Activated CD4-positive, alpha-beta memory T cell treated with anti-CD3 and anti-CD28 coated beads, Interleukin-2, amount 10 ng/mL, durations not matched to agents 7 days and 5 days (primary cell): ENCODE measurements at places on chromosomes 7 and 10.

DNA sequence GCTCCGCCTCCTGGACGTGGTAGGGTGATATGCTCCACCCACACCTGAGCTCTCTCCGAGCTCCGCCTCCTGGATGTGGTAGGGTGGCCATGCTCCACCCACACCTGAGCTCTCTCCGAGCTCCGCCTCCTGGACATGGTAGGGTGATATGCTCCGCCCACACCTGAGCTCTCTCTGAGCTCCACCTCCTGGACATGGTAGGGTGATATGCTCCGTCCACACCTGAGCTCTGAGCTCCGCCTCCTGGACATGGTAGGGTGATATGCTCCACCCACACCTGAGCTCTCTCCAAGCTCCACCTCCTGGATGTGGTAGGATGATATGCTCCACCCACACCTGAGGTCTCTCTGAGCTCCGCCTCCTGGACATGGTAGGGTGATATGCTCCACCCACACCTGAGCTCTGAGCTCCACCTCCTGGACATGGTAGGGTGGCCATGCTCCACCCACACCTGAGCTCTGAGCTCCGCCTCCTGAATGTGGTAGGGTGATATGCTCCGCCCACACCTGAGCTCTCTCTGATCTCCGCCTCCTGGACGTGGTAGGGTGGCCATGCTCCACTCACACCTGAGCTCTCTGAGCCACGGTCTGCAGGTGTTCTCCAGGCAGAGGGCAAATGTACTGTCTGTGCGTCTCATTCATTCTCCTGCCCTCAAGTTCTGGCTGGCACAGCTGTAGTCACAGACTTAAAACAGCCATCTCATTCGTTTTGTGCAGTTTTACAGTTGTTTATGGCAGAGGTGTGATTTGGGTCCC, 252.4 kb downstream of the DIP2C start:
- no peak for DNase-seq

DNA sequence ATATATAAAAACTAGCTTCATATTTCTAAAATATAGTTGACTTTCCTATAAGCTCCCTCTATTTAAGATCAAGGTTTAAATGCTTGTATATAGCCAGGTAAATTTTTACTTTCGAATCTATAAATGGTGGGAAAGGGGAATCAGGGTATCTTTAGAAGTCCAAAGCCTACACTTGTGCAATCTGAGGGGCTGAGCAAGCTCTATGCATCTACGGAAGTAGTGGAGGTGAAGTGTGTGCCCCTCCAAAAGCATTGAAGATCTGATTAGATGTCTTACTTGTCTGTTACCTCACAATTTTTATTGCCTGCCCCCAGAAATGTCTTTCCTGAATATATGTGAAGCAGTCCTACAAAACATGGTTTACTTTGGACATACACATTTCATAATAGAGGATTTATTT, 1.6 kb downstream of the AKAP9 start:
- DNase-seq, result no peak

- DNase-seq, result no peak
These were observed 470.0 kb downstream of the SUGCT start for GRCh38 chr7:40604601-40605438.

GRCh38 chr7:103915680-103916357, 73.6 kb downstream of the RELN start:
- DNase-seq, result no peak
